T-helper 17 cell (primary cell): ENCODE measurements at places on chromosomes 6 and 20.

GRCh38 chr6:119142637-119143036 is 64.2 kb upstream of the FAM184A start:
- DNase-seq = no peak

DNA sequence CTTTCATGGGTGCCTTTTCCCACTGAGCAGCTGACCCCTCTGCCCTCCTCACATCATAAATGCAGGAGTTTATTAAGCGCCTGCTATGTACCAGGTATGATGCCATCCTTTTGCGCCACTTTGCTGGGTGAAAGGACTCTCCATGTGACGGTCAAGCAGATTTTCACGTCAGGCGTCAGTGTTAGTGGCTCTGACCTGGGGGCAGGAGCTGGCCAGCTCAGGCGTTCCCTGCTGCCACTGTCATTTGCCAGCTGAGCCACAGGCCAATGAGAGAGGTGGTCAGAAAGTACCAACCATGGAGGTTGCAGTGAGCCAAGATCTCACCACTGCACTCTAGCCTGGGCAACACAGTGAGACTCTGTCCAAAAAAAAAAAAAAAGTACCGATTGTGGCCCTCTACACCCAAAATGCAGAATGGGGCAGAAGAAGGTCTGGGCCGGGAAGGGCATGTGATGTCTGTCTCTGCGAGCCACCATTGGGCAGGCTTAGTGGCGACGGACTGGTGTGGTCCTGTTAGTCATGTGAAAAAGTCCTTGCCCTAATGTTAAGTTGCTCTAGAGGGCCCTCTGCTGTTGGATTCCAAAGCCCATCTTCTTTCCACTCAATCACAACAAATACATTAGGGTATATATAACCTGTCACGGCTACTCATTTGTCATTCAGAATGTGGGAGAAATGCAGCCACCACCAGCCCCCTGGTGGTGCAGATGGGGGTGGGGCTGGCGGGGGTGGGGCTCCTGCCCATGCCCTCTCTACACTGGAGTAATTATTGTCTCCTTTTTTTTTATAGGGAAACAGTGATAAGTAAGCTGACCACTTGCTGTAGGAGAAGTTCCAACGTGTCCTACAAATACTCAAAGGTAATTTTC is 18.4 kb upstream of the SLC22A1 start:
- no peak for DNase-seq

GRCh38 chr6:63705707-63706106 is 70.1 kb downstream of the PHF3 start:
- no peak for DNase-seq

DNA sequence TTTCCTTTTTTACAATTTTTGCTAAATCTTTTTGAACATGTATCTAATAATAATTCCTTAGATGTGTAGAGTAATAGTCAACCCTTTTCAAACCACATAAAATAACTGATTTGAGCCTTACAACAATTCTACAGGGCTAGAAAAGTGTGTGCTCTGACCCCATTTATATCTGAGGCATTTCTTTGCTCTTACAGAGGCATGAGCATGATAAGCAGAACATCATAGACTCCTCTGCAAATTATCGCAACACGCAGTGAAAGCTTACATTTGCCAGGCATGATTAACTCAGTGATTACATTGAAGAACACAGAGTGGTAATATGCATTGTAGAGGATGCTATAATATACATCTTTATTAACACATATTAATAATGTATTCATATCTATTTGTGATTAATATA is 120.4 kb downstream of the SIM1 start:
- DNase-seq = no peak

- no peak for DNase-seq
Measured at GRCh38 chr20:13493143-13493542, 145.6 kb downstream of the TASP1 start.

GRCh38 chr6:63690221-63690620 is 54.6 kb downstream of the PHF3 start:
- no peak for DNase-seq

GRCh38 chr20:2390951-2391675 is 10.4 kb downstream of the TGM6 start:
- DNase-seq = no peak

DNA sequence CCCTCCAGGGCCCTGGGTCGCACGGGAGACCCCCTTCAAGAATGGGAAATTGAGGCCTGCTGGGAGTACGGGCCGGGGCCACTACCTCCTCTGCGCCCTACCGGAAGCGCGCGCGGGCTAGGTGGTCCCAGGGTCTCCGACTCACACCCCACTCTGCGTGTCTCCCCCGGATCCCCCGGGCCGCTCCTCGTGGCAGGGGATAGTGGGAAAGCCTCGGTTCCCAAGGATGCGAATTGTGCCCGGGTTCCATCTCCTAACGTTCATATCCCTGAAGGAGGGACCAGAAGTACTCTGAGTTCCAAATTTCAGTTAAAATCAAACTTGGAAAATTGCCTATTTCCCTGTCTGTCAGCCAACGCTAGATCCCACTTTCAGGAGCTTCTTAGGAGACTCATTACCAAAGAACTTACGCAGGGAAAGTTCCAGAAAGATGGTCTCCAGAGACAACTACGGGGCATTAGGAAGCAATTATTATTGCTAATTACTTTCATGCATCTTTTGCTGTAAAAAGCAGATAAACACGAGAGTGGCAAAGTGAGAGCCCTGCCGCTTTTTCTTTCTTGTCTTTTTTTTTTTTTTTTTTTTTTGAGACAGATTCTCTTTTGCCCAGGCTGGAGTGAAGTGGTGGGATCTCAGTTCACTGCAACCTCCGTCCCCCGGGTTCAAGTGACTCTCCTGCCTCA is 858 bp downstream of the FAM83D start:
- DNase-seq = no peak

DNA sequence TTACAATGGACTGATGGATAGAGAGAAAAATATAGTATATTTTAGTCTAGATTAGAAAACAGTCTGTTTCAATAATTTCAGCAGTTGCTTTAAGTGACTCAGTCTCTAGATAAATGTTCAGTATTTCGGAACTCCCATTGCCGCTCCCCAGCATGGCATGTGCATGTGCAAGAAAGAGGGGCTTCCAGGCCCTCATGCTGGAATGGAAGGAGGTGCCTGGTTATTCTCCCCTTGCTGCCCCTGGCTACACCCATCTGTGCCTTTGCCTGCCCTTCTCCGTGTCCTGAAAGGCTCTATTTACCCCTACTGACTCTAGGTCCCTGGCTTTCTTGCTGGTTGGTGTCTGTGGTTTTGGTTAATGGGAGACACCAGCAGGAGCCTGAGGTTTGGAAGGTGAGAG is 115.7 kb upstream of the IFNGR1 start:
- DNase-seq = no peak

- no peak for DNase-seq
Measured at GRCh38 chr20:36775826-36776225, 2.3 kb upstream of the DSN1 start.

DNA sequence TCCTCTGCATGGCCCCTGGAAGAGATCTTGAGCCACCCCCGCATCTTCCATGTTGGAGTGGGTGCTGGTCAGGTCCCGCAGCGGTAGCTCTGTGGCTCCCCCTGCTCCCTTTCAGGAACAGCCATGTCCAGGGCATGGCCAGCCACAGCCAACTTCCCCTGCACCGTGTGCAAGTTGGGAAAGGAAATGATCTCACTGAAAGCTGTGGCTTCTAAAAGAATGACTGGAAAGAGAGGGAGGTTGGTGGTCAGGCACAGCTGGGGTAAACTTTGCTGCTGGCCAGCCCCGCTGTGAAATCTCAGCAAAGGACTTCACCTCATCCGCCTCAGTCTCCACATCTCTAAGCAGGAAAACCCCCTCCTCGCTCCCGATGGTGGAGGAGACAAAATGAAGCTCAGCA is 153.6 kb upstream of the CST7 start:
- no peak for DNase-seq

DNA sequence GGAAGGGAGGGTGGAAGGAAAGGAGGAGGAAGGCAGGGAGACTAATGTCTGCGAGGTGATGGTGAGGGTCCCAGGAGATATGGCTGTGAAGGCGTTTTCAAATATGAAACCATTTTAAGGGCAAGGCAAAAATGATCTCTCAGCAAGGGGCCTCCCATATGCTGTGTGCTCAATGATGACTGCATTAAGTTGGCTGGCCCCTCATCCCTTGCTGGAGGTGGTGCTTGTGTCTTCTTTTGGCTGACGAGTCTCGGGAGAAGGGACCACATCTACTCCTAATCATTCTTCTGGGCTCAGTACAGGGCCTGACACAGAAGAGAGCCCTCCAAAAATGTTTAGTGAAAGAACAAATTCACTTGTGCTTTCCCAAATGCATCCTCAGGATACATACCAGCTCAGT is 23.0 kb upstream of the MRPS18A start:
- no peak for DNase-seq

DNA sequence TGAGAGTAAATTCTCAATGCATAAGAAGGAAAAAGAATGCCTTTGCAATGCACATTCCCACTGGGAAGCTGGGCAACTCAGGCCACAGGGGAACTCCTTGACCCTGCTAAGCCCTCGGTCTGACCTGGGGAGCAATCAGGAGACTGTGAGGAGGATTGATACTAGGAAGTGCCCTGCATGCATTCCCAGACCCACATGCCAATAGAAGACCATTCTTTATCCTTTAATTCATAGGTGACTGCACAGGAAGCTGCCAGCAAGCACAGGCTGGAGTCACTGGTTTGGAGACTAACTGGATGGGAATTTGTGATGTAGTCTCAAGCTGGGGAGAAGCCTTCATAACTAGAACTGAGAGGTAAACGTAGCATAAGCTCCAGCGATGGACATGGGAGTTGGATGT is 1012.7 kb downstream of the EYS start:
- DNase-seq = no peak

DNA sequence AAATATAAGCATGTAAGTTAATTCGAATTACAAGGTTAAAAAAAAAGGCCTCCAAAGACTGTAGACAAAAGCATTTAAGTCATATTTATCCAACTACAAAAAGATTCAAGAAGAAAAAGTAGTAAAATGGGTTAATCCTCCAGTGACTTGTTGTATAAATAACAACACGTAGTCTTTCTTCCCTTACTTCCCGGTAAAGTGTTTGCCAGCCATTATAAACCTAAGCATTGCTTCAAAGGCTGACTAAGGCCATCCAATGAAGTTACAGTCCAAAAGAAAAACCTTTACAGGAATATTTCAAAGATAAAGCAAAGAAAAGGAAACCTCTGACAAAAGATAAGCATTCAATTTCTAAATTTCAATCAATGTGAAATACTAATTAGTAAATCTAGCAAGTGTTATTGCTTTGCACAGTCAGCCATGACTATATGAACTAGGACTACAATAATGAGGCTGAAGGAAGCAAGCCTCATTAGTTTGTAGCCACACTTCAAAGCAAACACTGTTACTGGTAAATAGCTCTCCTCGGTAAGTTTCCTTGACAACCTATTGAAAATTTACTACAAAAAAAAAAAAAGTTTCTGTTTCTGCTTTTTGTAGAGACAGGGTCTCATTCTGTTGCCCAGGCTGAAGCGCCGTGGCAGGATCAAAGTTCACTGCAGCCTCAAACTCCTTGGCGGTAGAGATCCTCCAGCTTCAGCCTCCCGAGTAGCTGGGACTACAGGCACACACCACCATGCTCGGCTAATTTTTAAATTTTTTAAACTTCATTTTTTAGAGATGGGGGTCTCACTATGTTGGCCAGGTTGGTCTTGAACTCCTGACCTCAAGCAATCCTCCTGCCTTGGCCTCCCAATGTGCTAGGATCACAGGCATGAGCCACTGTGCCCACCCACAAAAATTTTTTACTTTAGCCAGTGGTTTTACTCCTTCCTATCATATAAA is 46.0 kb downstream of the NUDT3 start:
- no peak for DNase-seq
